Hippocampal formation (tissue), 2 donors: ENCODE measurements at places on chromosomes 5 and 9.
A peak's percentile ranks its signal among the peaks of the same experiment; 100 is the strongest.

- no peak for DNase-seq
Measured at GRCh38 chr5:118918232-118918631, 70.1 kb downstream of the DTWD2 start.

DNA sequence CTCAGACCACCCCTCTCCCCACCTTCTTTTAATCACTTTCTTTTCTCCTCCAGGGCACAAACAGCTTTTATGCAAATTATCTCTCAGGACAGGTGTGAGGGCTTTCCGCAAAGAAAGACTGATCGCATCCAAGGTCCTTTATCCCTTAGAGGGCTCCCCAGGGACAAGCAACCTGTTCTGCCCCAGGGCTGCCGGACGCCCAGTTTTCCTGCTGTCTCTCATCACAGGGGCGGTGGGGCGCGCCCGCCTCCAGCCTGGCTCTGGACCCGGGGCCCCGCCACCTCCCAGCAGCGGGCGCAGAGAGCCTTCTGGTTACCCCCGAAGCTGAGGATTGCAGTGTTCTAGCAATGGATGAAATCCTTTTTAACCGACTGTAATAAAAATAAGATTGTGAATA is 266.1 kb downstream of the CWC27 start:
- DNase-seq, result no peak

DNA sequence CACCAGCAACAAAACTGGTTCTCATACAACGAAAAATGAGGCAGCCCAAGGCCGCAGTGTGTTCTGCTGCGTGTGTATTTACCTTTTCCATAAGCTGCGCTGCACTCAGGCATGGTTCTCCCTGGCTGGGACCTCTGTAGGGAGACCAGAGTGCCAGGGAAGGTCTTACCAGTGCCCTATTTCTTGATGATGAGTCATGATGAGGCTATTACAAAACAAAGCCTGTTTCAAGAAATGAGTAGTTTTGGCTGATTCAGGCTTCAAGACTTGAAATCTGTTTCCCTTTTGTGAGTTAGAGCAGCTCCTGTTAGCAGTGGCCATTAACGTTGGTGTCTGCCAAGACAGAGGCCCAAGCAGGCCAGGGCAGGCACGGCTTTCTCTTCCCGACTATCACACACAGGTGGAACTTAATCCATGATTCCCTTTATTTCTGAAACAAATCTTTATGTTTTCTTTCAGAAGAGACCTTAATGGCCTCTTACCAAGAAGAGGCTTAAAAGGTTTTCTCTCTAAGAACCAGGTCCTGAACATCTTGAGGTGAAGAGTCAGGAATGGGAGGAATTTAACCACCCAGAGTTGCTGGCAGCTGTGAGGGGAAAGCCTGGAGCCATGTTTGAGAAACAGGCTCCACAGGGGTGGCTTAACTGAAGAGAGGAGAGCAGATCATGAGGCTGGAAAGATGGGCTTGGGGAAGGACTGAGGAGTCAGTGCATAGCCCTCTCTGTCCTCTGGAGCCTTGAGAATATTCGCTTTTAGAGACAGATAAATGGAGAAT is 41.4 kb upstream of the TIFAB start:
- DNase-seq, result no peak

DNA sequence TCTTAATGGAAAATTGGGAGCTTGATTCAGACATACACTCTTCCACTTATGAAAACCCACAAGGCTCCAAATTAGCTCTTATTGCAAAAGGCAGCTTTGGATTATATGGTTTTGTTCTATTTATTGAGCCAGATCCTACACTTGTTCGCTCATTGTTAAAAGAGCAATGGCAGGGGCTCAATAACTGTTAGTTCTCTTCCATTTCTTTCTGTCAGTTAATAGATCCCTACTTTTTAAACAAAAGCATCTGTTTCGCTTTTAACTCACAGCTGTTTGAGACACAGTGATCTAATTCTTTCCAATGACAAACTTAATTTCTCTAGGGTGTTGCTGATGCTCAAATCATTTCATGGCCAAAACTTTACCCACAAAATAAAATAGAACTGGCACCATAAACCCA is 11.7 kb downstream of the C5 start:
- DNase-seq, result no peak

GRCh38 chr5:20266066-20266465 is 278.1 kb upstream of the CDH18 start:
- no peak for DNase-seq

DNA sequence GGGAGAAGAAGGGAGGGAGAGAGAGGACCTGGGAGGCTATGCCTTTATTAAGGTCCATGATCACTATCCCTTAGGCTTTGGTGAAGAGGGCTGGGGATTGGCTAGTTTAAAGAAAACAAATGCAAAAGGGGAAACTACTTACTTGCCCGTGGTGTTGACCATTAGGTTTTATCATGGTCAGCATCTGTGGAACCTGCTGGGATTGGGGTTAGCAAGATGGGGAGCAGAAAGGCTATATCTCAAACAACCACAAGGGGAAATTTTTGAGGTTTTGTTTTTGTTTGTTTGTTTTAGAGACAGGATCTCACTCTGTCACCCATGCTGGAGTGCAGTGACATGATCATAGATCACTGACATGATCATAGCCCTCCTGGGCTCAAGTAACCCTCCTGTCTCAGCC is 9.0 kb upstream of the RAD23B start:
- no peak for DNase-seq

GRCh38 chr9:131273146-131273855 is 3.0 kb downstream of the FAM78A start:
- DNase-seq, result no peak

DNA sequence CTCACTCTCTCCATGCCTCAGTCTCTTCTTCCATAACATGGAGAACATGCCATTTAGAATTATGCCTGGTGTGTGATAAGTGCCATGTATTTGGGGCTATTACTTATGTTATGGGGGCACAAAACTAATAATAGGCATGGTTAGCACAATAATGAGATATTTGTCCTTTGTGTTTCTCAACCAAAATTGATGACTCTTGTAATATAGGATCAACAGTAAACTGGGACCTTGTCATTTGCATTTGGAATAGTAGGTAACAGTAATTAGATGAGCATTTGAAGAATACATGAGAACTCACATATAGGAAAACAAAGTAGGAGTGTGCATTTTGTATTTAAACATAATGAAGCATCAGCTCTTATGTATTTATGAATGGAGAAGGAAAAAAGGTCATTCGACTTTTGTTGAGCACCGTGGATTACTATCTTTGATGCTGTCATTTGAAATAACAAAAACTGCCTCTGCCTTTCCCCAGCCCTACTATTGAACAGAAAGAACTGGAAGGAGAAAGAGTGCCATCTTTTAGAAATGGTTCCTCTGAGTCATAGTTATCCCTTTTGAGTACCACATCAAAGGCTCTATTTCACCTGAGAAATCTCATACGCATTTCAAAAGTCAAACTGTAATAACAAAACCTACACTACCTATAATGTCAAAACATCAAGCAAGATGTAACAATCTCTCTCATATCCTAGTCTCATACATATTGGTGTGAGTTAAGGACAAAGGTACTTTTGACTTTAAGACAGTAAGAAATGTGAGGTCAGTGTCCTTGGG is 655.2 kb downstream of the PDE4D start:
- no peak for DNase-seq

DNA sequence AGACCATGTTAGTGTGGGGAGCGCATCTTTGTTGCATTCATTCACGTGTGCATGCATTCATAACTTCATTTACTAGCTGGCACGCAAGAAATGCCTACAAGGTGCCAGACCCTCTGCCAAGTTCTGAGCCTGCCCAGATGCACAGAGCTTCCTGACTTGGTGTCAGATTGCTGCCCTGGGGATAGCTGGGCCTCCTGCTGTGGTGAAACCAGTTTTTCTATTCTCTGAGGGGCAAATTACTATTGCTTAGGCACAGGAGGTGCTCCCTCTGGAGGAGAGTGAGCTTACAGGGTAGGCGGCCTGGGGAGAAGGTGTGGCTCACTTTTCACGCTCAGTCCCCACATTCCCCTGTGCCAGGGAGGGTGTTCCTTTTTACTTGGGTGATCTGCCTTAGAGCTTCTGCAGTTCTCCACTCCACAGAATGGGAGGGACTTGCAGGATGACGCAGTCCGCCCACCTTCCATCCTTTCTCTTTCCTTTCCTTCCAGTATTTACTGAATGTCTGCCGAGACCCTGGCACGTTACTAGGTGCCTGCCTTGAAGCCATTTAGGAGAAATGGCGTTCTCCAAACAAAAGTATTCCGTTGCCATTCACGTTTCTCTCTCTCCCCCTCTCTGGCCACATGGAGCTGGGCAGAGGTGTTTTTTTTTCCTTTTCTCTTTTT is 27.9 kb upstream of the CTNNA1 start:
- DNase-seq, result peak; percentile 42

GRCh38 chr5:9054821-9055589 is 490.9 kb downstream of the SEMA5A start:
- DNase-seq, result no peak

- no peak for DNase-seq
Measured at GRCh38 chr5:38380537-38380936, 122.2 kb downstream of the EGFLAM start.

DNA sequence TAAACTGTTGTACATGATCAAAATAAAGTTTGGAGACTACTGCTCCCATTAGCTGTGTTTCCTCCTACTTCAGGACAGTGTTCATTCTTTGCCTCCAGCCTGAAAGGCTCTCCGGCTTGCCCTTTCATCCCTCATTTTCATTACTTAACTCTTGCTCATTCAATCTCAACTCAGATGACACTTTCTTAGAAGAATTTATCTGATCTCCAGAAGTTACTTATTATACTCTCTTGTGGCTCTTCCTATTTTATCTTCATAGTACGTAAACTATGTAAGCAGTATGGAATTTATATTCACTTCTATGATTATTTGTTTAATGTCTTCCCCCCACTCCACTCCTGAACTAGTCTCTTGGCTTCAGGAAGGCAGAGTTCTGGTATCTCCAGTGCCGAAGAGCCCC is 1737.9 kb upstream of the C9orf72 start:
- no peak for DNase-seq

- no peak for DNase-seq
Measured at GRCh38 chr5:151150471-151151262, 6.9 kb downstream of the ANXA6 start.

DNA sequence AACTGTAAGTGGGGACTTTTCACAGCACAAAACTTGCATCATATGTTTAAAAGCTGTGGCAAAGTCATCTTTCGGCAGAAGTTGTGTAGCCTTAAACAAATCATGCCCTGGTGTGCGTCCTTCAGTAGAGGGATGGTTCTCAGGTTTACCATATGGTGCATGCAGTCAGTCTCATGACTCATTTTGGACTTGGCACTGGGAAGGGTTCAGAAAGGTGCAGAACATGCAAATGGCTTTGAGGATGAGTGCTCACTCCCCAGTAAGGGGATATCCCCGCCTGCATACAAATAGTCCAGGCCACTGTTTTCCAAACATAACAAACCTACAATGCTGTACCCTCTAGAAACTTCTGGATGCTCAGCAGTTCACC is 260.3 kb downstream of the NDUFS4 start:
- no peak for DNase-seq

DNA sequence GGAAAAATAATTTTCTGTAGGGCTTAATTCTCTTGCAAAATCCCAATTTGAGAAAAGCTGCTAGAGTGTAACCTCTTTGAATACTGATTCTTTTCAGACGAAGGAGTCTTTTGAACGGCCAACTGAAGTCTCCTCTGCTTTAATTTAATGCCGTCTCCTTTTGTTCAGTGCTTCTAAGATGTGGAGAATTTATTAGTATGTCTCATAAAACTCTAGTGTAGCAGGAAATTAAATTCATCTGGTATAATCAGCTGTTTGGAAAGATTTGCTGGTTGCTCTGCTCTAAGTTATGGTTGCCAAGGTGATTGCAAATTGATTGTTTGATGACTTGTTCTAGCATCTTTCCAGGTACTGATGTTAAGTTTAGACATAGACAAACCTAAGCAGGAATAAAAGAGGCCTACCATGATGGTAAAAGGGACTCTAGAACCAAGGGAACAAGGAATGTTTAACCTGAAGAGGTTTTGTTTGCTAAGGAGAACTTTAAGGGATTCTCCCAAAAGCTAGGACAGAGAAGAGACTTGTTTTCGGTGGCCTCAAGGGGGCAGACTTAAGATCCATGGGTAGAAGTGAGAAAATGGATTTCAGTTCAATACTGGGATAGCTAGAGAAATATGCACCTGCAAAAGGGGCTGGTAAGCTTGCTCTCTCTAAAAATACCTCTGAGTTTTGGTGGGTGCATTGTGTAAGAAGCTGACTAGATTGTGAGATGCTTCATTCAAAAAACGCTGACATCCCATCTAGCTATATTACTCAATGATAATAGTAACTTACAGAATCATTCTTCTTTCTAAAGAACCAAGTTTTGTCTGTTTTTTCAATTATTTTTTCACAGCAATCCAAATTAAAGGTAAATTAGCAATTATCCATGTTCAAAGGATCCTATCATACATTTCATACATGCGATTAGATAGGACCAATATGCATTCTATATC is 5.7 kb upstream of the ADRB2 start:
- no peak for DNase-seq

DNA sequence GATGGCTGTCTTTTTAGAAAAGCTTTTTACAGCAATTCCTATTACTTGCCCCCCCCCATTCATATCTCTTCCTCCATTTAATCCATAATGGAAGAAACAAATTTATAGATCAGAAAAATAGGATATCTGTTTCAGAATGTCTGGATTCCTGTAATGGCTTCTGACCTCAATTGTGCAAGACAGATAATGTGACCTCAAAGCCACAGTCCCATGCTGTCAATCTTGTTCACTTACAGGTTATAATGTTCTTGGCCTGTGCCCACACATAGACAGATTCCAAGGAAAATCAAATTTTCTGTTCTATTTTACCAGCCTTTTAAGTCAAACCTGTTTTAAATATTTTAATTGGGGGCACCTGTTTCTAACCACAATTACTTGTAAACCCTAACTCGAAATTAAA is 143.4 kb downstream of the ENTREP1 start:
- DNase-seq, result no peak

DNA sequence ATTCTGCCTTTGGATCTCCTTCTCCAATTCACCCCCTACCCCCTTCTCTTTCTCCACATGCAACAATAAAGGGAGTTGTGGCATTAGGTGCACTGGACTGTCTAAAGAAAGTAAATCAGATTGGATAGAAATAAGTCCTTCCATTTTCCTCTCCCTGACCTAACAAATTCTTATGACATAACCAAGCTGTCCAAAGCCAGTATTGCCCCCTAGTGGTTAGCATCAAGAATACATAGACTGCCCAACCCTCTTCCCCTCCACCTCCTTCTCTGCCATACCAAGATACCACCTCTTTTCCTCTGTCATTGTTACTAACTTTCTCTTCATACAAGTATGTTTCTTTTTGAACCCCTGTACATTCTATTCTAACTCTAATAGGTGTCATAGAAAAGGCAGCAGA is 45.7 kb downstream of the PPARGC1B start:
- no peak for DNase-seq

DNA sequence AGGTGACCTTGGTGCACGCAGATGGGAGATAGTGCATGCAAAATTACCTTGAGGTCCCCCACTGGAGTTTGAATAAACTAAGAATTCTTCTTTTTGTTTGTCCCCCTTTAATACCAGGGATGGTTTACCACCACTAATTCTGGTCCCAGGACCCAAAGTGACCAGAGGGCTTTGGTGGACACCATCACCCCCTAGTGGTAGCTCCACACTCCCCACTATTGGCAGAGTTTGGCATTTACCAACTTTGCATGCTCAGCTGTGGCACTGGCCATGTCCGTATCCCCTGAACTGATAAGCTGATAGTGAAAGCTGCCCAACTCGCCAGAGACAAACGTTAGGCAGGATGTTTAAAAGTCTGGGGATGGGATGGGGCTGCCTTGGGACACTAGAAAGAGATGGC is 3.3 kb downstream of the ASTN2 start:
- peak; percentile 56 for DNase-seq

- no peak for DNase-seq
Measured at GRCh38 chr5:26883375-26883774, 155.0 kb downstream of the CDH9 start.

GRCh38 chr9:89422151-89422975 is 75.5 kb downstream of the SEMA4D start:
- DNase-seq, result no peak
